ENCODE measurements at places on chromosomes 3 and 15. TPM values are rescaled to one million over a fixed set of nuclear protein-coding genes. Genes with fewer than 3 reads are reported as not detected.

The SCAMP5 gene
- total RNA-seq, result 1.9 TPM

The XYLB gene
- 2.6 TPM for total RNA-seq

The TNFAIP8L3 gene
- 1.0 TPM for total RNA-seq

The TRIM71 gene
- not detected for total RNA-seq

The LRRC58 gene
- 22.9 TPM for total RNA-seq

The SLC22A14 gene
- not detected for total RNA-seq

The RBP2 gene
- not detected for total RNA-seq

The TMEM202 gene
- total RNA-seq, result not detected

The NEO1 gene
- 5.7 TPM for total RNA-seq

The GOLGA8J gene
- not detected for total RNA-seq

The CHRNA7 gene
- total RNA-seq, result 0.28 TPM

The BMF gene
- total RNA-seq, result 0.78 TPM

The CFAP92 gene
- total RNA-seq, result 0.19 TPM

The UCN2 gene
- total RNA-seq, result 15.2 TPM

The P2RY13 gene
- not detected for total RNA-seq

The SKIL gene
- 11.4 TPM for total RNA-seq

Data from airway epithelial cell (primary cell).